ENCODE measurements at places on chromosomes 3 and 15.

DNA sequence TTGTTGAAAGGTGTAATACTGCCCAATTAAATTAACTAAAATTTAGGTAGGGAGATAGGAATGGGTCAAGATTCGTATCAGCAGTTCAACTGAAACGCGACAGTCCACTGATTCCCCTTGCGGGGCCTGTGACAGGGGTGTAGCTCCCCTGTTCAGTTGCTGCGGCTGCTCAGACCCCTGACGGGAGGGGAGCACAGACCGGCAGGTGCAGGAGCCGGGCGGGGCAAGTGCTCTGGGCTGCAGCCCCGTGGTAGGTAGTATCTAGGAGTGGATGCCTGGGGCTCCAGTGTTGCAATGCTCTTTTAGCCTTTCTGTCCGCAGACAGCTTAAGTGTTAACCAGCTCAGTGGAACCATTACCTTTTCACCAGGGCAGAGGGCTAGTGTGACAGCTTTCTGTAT lies 164.9 kb downstream of the ROBO2 start:
- no peak for DNase-seq

GRCh38 chr15:66700802-66701421 lies 1.1 kb upstream of the SMAD6 start:
- peak; percentile 93 for DNase-seq

DNA sequence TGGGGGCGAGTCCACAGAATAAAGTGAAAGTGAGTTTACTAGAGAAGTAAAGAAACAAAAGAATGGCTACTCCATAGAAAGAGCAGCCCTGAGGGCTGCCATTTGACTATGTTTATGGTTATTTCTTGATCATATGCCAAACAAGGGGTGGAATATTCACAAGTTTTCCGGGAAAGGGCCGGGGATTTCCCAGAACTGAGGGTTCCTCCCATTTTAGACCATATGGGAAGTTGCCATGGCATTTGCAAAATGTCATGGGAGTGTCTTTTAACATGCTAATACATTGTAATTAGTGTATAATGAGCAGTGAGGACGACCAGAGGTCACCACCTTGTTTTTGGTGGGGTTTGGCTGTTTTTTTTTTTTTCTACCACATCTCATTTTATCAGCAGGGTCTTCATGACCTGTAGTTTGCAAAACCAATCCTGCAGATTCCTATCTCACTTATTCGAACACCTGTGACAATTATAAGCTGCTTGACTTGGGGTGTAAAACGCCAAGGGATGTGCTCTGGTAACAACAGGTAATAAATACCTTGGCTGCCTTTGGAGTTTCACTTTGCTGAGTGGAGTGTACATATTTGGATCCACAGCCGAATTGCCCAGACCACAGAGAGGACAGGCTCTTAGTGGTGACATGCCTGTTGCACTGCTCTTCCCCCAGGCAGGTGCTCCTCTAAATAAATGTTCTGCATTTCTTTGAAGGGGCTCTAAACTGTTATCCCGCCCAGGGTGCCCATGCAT lies 43.6 kb downstream of the C2CD4B start:
- no peak for DNase-seq

DNA sequence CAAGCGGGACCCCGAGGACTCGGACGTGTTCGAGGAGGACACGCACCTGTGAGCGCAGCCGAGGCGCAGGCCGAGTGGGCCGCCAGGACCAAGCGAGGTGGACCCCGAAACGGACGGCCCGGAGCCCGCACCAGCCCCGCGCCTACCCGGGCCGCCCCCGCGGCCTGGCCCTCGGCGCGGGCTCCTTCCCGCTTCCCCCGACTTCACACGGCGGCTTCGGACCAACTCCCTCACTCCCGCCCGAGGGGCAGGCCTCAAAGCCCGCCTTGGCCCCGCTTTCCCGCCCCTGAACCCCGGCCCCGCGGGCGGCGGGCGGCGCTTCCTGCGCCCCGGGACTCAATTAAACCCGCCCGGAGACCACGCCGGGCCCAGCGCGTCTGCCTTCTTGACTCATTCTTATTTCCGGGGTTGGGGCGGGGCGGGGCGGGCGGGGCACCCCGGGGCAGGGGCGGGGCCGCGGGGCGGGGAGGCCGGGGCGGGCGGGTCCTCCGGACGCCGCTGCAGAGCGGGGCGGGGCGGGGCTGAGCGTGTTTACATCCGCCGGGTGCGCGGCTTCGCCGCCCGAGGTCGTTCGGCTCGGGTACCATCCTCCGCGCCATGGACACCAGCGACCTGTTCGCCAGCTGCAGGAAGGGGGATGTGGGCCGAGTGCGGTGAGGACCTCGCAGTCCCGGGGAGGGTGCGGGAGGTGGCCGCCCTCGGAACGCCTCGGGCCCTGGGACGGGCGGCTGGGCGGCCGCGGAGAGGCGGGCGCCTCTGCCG lies at the start of gene ABTB1:
ABTB1 (plus strand) TSS at position 524 of the 762 bp plus-strand sequence; CDS start at position 598, 74 bp downstream.
- peak; percentile 91 for DNase-seq

DNA sequence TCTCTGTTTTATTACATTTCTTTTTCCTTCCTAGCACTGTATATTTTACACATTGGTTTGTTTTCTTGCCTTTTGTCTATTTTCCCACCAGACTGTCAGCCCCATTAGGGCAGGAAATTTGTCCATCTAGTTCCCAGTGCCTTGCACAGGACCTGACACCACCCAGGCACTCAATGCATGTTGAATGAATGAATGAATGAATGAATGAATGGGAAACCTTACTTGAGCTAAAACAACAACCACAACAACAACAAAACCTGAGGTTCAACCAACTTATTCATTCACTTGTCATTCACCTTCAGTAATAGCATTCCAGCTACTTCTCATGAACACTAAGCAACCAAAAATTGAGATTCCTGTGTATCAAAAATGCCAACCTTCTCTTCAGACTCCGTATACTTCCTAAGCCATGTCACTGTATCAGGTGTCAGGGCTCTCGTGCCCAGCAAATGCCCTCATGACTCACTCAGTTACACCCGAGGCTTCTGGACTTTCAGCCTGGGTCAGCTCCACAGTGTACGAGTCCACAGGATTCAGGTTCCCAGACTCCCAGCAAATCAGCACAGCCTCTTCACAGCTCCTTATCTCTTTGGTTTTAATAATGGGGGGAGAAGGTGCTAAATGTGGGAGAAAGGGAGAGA lies 37.3 kb downstream of the FSD2 start:
- no peak for DNase-seq
